Activated effector memory CD4-positive, alpha-beta T cell treated with Interleukin-2 at 50 U/mL for 16 hours (primary cell): ENCODE measurements at places on chromosomes 11 and 22.

DNA sequence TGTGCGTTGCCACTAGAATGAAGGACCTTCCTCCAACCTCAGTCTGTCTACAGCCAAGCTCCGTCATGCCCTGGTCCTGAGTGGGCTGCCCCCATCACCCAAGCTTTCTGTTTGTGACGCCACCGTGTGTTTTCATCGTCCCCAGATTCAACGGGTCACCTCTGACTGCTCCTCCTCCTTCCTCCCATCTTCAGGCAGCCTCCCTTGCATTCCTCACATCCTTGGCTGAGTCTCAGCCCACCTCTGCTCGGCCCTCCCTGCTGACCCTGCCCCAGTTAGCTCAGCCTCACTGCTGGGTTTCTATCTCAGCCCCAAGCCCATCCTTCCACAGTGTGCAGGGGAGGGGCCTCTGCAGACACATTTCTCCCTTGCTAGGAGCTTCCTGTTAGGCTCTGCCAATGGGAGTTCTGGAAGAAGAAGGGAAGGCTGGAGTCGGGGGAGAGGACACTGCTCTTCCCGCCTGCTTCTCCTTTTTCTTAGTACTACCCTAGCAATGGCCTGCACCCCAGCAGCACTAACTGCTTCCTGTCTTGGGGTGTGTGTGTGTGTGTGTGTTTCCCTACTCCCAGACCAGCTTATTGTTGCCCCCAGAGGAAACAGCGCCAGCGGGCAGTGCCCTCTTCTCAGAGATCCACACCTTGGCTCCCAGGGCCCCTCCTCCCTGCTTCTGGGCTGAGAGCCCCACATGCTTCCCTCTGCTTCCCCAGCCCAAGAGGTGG, 5.2 kb downstream of the IFT27 start:
- DNase-seq, result no peak

DNA sequence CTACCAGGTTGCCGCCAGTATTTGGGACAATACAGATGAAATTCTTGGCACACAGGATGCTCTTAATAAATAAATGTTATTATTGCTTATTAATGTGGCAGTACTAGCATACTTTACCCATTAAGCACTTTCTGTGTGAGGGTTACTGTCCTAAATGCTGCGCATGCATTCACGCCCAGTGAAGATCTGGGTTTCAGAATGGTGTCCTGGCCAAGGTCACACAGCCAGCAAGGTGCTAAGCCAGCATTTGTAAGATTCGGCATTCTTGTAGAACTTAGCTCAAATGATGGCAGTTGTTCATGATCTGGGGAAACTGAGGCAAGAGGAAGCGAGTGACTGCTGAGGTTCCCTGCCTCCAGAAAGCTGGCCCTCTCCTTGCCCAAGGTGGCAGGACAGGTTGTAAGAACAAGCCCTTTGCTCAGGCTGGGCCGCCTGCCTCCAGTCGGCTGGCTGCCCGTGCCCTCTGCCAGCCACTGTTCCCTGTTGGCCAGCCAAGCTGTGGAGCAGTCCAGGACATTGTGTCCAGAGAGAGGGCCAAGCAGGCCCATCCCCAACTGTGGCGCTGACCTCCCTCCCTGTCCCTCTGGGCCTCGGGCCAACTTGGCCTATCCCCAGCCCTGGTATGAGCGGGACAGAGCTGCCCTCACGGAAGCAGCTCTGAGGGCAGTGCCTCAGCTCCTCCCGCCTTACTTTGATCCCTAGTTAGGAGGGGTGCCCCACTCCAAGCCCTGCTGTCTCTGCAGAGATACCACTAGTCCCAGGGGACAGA, 28.8 kb downstream of the TOB2 start:
- no peak for DNase-seq

- DNase-seq, result no peak
Observed at GRCh38 chr11:1219834-1220815, 2.7 kb upstream of the MUC5B start.

DNA sequence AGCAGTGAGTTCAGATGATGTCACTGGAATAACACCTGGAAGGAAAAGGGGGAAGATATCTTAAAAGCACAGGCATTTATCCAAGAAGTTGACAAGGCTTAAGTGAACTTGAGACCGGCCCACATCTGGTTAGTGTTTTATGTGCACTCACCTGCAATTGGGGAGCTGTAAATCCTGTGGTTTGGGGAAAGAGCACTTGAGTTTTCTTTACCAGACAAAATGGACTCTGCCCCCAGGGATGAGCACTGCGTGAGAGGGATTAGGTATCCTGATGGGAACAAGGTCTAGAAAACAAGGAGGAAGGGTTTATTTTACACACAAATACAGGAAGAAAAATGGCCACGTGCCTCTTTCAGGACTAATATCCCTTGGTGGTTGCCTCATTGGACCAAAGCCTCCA, 15.2 kb downstream of the E2F8 start:
- no peak for DNase-seq

DNA sequence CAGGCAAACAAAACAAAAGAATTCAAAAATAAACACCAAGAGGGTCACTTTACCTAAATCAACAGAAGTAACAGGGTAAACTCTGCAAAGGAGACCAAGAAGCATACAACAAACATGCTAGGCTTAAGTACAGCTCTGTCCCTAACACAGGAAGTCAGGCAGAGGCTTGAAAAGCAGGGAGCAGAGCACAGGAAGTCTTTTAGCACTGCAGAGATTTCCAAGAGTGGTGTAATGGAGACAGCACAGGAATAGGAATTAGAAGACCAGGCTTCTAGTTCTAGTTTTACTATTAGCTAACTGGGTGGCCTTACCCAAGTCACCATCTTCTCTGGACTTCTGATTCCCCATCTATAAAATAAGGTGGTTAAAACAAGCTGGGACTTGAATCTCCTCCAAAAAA, 1.9 kb downstream of the RBFOX2 start:
- DNase-seq, result no peak

DNA sequence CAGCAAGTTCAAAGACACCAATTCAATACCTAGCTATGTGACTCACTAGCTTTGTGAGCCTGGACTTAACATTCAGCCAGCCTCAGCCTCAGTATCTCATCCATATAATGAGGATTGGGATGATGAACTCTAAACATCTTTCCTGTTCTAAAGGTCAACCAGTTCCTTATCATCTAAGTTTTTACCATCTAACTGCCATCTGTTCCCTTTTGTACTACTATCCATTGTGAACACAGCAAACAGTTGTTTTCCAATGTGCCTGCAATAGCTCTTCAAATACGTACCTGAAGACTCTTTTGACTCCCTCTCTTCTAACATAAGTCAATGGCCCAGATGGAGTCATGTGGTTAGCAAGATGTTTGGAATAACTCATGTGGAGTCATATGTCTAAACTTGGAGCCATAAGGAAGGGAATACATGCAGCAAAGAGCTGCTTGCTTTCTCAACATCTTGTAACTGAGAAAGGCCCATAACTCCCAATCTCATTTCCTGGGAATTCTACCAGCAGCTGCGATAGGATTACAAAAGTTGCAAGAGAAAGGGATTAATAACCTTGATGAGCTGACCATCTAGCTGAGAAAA, 19.4 kb downstream of the SYTL2 start:
- DNase-seq, result no peak

DNA sequence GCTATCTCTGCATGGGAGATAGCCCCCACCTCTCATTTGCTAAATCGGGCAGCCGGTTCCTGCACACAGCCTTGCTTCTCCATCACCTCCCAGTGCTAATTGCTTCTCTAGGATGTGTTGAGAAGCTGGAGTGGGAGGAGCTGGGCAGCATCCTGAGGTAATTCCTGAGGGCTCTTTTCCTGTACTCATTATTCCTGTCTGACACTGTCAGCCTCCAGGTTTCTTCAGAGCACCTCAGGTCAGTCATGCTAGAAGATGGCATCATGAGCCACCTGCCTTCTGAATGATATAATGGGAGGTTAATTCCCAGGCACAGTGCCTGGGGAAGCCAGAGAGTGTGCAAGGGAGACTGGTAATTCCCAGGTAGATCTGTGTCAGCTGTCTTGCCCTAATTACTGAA, 133.0 kb downstream of the RAB38 start:
- DNase-seq, result no peak

- peak; percentile 26 for DNase-seq
Observed at GRCh38 chr22:49789289-49790141, 38.2 kb downstream of the BRD1 start.

- no peak for DNase-seq
Observed at GRCh38 chr22:37407856-37408255, 19.4 kb downstream of the ELFN2 start.

DNA sequence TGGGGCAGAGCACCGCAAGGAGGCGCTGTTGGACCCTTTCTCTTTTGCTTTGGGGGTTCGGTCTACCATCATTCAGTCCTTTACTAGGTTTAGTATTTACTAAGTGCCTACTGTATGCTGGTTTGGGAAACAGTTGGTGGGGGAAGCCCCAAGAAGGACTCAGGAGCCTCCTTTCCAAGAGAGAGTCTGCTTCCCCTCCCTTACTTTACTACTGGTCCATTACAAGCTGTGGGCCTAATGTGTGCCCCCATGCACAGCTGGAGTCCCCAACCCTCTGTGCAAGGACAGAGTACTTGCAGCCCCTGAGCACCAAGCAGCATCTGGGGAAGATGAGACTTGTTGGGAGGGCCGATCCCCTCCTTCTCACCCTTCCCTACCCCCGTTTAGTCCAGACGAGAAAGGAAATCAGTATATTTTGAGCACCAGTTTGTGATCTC, 876 bp upstream of the UBE2L6 start:
- peak; percentile 81 for DNase-seq

GRCh38 chr11:11706028-11706427, 84.2 kb upstream of the GALNT18 start:
- no peak for DNase-seq

DNA sequence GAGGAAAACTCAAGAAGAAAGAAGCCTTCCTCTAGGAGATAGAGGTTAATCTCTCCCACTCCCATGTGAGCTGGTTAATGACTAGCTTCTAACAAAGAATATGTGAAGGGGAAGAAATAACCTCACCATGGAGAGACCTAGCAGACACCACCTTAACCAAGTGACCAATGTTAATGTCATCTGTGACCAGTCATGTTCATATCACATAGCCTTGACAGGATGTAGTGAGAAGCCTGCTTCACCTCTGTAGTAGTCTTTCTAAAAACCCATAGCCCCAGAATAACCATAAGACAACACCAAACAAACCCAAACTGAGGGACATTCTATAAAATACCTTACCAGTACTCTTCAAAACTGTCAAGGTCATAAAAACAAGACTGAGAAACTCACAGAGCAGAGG, 21.5 kb upstream of the POU2AF1 start:
- no peak for DNase-seq

DNA sequence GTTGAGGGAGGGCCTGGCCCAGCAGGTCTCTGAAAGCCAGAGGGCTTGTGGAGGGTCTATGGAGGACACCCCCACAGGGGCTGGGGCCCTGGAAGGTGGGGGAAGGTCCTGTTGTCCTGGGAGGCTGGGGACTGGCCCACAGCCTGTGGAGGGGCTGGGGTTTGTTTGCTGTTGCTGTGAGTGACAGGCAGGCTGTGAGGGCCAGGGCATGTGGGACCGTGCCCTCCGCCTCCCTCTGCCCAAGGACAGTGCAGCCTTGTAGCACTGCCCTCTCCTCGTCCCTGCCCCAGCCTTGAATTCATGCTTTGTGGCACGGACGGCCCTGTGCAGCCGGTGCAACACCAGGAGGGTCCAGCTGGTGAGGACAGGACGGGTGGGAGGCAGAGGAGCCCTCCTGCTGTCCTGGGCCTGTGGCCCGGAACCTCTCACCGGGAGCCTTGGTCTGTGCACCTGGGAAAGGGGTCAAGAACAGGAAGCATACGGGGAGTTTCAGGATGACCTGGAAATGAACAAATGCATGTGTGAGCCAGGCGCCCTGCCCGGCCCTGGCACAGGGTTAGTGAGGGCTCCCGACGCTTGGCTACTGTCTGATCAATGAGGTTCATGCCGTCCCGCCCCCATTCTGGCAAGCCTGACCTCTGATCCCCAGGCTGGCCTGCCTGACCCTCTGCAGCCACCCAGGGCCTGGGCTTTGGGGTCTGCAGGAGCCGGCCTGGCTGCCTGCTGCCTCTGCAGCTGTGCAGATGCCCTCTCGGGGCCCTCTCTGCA, 37.4 kb upstream of the PRODH start:
- DNase-seq, result no peak

- DNase-seq, result no peak
Observed at GRCh38 chr11:45725776-45726492, 60.5 kb upstream of the CHST1 start.

GRCh38 chr22:17349172-17349571, 20.1 kb upstream of the CECR2 start:
- DNase-seq, result no peak

- no peak for DNase-seq
Observed at GRCh38 chr11:43243927-43244326, 67.9 kb upstream of the API5 start.

- DNase-seq, result no peak
Observed at GRCh38 chr22:48632646-48633246, 1194.9 kb downstream of the BRD1 start.

GRCh38 chr11:5690736-5691135, 1.1 kb downstream of the TRIM22 start:
- DNase-seq, result no peak

- no peak for DNase-seq
Observed at GRCh38 chr11:66183494-66184048, 84.9 kb upstream of the RAB1B start.

DNA sequence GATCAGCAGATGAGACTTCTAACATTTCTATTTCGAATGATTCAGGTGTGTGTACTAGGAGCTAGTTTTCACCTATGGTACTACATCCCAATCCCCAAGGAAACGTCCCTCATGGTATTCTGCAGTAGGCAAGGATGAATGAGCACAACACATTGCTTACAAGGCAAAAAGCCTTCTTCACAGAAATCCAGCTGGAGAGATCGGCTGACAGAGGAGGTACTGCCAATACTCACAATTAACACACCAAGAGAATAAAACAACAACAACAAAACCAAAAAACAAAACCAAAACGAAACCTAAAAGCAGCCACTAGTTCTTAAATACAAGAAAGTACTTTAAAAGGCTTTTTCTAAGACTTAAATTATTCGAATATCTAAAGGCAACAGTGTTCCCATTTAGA, 101.4 kb downstream of the PICALM start:
- no peak for DNase-seq

DNA sequence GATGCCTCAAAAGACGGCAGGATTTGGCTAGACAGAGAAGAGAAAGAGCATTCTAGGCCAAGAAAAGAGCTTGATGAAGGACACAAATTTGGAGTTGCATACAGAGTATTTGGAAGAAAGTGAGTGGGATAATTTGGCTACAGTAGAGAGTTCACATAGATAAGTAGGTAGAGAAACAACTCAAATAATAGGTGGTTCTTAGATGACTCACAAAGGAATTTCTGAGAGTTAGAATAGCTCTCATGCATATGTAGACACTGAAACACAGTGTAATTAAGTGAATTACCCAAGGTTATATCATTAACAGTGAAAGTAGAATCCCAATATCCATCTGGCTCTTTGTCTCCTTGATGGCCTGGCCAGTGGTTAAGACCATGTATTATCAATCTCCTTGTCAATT, 228.6 kb upstream of the DDI1 start:
- DNase-seq, result no peak

GRCh38 chr11:111359223-111360149, 19.6 kb downstream of the POU2AF1 start:
- DNase-seq, result no peak
